ENCODE measurements at places on chromosomes 11 and 22. TPM values are rescaled to one million over a fixed set of nuclear protein-coding genes. Genes with fewer than 3 reads are reported as not detected.

Gene APOA5
- not detected for total RNA-seq

Gene BAIAP2L2
- total RNA-seq = 0.26 TPM

Gene SCGB1D2
- not detected for total RNA-seq

Gene LGALS12
- total RNA-seq = not detected

DNA sequence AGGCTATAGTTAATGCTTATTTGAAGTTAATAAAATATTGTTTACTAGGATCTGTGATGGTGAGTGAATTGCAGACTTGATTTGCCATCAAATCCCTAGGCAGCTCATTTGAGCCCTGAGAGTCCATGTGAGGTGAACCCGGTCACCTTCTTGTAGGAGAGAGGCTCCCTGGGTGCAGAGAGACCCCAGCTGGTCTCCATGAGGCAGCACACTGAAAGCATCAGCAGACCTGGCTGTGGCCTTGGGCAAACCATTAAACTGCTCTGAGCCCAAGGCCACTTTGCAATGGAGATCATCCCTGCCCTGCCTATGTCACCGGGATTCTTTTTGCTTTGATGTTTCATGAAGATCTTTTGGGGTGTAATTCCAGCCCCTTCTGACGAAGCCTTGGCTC is 125.2 kb downstream of the MICAL2 start:
- no peak overlapping the region for H3K4me3 ChIP-seq
- no peaks in the 10 kb centered on the region for H3K27me3 ChIP-seq
- no peak for DNase-seq
- H3K27ac ChIP-seq = peak overlapping the region; percentile 70

- H3K27ac ChIP-seq = peak overlapping the region; percentile 93
- no peaks in the 10 kb centered on the region for H3K36me3 ChIP-seq
- DNase-seq = no peak
- no peaks in the 10 kb centered on the region for H3K27me3 ChIP-seq
These were observed 49.7 kb downstream of the TRIOBP start for GRCh38 chr22:37746366-37747079.

DNA sequence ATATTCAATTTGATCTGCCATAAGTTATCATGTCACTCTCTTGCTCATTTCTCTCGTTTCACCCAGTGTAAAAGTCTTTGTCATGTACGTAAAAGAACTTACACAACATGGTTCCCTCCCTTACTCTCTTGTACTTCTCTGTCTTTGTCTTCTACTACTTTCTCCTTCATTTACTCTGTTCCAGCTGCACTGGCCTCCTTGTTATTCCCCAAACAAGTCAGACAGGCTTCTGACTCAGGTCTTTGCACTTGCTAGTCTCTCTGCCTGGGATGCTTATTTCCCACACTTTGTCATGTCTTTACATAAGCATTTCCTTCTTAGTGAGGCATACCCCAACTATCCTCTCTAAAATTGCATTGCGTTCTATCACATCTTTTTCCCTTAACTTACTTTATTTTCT is 117.3 kb downstream of the CYP2R1 start:
- no peak overlapping the region for H3K4me3 ChIP-seq
- no peaks in the 10 kb centered on the region for H3K4me1 ChIP-seq
- H3K27me3 ChIP-seq = no peaks in the 10 kb centered on the region
- DNase-seq = no peak
- no peaks in the 10 kb centered on the region for H3K36me3 ChIP-seq

DNA sequence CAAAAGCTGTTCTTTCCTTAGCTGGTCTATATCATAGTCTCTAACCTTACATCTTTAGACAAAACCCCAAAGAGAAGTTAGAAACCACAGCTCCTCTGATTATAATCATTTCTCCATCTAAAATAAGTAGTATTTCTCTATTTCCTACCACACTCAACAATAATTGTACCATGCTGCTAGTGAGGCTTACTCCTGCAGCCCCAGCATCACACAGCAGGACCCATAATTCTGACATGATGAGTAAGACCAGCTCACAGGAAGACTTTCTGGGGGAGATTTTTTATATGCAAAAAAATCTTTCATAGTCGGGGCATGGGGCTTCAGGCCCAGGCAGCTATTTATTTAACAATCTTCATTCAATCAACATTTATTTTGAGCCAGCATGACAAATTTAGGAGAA is 441.6 kb downstream of the DYNC2H1 start:
- no peaks in the 10 kb centered on the region for H3K36me3 ChIP-seq
- H3K4me1 ChIP-seq = no peaks in the 10 kb centered on the region
- H3K27ac ChIP-seq = no peak overlapping the region
- H3K4me3 ChIP-seq = no peak overlapping the region

DNA sequence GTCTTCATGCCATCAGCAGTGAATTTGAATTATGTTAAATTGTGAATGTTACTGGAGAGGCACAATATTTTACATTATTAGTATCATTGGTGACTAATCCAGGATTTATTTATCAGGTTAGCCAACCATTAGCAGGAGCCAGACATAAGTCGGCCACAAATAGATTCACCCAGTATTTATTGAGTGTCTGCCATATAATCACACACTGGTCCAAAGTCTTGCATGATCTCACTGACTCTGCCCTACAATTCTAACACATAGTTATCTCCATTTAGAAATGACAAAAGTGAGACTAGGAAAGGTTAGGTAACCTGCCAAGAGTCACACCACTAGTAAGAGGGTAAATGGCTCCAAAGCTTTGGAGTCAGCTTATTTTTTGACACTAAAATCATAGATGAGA is 179.6 kb downstream of the BLID start:
- H3K27me3 ChIP-seq = no peaks in the 10 kb centered on the region
- peaks cover 10% of the 10 kb centered on the region for H3K4me1 ChIP-seq
- no peaks in the 10 kb centered on the region for H3K36me3 ChIP-seq

DNA sequence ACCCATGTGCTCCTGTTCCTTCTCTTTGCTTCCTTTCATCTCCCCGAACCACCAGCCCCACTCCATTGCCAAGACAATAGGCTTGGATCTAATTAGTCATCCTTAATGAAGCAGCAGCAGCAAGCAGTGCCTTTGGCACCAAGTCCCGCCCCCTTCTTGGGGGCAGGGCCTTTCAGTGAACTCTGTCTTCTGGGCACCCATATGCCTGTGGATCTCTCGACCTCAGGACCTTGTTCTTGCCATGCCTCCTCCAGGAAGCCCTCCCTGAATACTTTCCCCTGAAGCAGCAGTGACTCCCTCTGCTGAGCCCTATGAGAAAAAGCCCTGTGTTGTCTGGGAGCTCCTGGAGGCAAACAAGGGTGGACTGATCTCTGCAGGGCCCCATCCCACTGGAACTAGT is 32.1 kb downstream of the ARHGEF17 start:
- H3K4me1 ChIP-seq = peaks cover 26% of the 10 kb centered on the region
- no peak for DNase-seq
- H3K27ac ChIP-seq = no peak overlapping the region

- H3K36me3 ChIP-seq = no peaks in the 10 kb centered on the region
- no peaks in the 10 kb centered on the region for H3K4me1 ChIP-seq
- DNase-seq = peak; percentile 28
These were observed 700 bp downstream of the TTC17 start for GRCh38 chr11:43359422-43359818.

Data from fibroblast of lung (primary cell).